ENCODE measurements at places on chromosomes 13 and 19.
A peak's percentile ranks its signal among the peaks of the same experiment; 100 is the strongest.

DNA sequence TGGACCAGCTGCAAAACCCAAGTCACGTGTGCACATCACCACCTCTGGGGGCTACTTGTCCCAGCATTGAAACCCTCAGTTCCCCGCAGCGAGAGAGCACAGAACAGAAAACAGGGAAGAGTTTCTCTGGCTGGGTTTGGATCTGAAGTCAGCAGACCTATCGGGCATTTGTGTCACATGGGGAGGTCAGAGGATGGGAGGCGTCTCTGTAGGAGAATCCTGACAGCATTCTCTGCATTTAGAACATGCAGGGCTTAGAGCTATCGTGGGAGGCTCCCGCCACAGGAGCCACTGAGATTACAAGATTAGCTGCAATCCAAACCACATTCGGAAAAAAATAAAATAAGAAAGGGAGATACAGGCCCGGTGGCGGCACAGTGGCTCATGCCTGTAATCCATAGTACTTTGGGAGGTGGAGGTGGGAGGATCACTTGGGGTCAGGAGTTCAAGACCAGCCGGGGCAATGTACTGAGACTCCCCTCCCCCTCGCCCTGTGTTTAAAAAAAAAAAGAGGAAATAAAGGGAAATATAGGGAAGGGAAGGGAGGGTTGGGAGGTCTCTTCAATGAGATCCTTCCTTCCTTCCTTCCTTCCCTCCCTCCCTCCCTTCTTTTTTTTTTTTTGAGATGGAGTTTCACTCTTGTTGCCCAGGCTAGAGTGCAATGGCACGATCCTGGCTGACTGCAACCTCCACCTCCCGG, 2.9 kb upstream of the TLE6 start:
- DNase-seq = no peak

GRCh38 chr19:54662730-54663129, at the start of gene LILRB4:
Gene LILRB4, plus strand, starts transcription at chr19:54662985. Its CDS starts 49 bp downstream, at chr19:54663034.
- no peak for DNase-seq

DNA sequence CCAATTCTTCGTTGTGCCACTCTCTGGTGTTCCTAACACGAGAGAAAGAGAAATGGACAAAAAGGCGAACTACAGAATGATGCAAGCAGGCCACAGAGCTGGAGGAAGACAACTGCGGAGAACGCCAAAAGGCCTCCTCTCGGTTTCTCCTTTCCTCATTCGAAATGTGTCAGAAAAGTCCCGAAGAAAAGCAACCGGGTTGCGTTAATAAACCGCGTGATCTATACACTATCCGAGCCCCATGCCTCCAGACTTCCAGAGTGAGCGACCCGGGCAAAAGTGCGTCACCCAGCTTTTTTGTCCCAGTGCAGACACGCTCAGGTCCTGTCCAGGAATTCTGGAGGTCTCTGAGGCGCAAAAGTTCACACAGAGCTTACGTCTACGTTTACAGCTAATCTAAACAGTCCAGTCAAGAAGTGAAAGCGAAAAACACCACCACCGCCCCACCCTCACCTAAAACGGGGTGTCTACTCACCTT, 413 bp downstream of the N4BP2L2 start:
- no peak for DNase-seq

GRCh38 chr19:32581705-32582179, 752 bp downstream of the PDCD5 start:
- DNase-seq = no peak

GRCh38 chr13:94384231-94384905, 95.1 kb downstream of the DCT start:
- no peak for DNase-seq

DNA sequence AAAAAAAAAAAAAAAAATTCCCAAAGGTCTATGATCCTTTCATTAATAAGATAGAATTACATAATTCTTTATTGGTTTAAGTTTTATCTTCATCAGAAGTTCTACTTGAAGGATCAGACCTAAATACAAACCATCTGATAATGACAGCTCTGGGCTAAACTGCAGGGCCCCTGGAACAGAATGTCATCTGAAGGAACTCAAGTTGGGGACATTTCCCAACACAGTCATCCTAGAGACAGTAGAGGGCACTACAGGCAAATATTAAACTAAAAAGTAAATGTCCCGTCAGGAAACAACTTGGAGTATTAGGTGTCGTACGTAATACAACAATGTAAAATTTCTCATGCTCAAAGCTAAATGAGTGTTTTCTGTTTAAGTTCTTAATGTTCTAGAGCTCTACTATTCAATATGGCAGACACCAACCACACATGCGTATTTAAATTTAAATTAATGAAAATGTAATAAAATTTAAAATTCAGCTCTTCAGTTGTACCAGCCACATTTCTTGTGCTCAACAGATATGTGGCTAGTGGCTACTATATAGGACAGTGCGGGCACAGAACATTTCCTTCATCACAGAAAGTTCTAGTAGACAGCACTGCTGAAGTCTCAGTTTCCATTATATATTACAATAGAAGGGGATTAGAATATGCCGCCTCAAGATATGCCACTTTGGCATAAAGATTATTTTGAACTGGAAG, 21.8 kb upstream of the NAXD start:
- peak; percentile 19 for DNase-seq

- no peak for DNase-seq
These were observed 33.0 kb downstream of the CRYL1 start for GRCh38 chr13:20492641-20493040.

- DNase-seq = no peak
These were observed 65.6 kb downstream of the IER2 start for GRCh38 chr19:13215572-13216380.

DNA sequence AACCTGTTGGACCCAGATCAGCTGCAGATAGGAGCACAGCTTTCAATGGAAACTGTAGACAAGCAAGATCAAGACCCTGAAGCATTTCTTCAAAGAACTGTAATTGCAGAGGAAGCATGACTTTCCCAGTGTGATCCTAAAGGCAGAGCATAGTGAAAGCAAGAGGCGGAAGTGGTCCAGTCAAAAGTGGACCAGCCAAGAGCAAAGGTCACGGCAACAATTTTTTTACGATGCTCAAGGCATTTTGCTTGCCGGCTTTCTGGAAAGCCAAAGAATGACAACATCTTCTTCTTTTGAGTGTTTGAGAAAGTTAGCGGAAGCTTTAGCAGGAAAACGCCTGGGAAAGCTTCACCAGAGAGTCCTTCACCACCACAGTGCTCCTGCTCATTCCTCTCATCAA, 111.6 kb downstream of the RNF17 start:
- no peak for DNase-seq

DNA sequence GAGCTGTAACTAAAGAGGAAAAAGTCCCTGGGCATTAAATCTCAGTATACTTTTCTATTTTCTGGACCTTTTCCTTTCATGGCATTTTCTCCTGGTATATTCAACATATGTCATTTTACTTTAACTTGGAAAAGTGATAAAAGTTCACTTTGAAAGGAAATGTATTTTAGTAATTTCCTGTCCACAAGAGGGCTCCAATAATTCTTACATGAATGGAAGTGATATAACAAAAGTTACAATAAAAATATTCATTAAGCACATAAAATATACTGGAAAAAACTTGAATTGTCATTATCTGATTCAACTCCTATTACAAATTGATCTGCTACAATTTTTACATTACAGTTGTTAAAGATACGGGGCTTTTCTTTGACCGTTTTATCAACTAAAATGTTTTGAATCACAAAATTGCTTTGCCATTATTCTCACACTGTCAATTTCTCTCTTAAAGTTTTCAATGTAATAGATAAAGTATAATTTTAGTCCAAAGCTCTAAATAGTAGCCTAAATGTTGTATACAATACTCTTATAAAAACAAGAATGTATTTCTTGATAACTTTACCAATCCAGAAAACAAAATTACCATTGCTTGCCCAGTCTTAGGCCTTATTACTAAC, 4.9 kb downstream of the UBL3 start:
- no peak for DNase-seq

DNA sequence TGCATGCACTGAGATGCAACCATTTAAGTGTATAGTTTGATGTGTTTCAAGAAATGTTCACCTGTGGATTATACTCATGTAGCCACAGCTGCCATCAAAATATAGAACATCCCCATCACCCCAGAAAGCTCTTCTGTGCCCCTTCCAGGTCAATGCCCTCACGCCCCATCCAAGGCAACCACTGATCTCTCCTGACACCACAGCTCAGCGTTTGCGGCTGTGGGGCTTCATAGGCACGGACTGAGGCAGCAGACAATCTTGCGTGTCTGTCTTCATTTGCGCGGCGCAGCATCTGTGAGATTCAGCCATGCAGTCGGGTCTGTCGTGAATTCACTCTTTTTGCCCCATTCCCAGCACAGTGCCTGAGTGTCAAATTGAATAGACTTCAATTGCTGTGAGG, 153.8 kb upstream of the UQCRFS1 start:
- no peak for DNase-seq

GRCh38 chr19:55473225-55474012, 3.0 kb upstream of the ZNF628 start:
- no peak for DNase-seq

DNA sequence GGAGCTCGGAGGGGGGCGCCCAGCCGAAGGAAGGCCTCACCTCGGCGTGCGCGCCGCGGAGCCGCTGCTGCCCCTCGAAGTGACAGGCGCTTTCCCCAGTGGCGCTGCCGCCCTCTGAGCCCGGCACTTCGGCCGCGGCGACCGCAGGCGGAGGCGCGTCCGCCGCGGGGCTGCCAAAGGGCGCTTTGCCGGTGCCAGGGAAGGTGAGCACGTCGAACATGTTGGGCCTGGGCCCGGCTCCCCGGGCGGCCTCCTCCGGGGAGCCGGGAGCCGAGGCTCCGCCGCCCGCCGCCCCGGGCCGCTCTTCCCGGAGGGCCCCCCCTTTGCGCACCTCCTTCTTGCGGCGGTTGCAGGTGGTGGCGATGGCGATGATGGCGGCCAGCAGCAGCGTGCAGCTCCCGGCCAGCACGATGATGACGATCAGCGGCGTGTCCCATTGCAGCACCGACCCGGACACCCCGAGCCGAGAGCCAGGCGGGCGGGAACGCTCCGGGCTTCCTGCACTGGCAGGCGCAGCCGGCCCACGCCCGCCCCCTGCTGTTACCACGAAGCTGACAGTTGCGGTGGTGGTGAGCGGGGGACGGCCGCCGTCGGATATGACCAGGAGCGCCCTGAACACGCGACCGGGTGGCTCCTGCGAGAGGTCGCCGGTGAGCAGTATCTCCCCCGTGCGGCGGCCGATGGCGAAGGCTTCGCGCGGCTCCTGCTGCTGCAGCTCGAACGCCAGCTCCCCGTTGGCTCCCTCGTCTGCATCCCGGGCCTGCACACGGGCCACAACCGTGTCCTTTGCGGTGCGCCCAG, 2.5 kb downstream of the PCDH8 start:
- DNase-seq = no peak

- no peak for DNase-seq
These were observed 88.4 kb upstream of the DOCK9 start for GRCh38 chr13:99066219-99066618.
